Activated naive CD4-positive, alpha-beta T cell treated with anti-CD3 and anti-CD28 coated beads, Interleukin-2, amount 50 U/mL, for 72 hours (primary cell): ENCODE measurements at places on chromosomes 13 and 19. TPM values are rescaled to one million over a fixed set of nuclear protein-coding genes. Genes with fewer than 3 reads are reported as not detected.

Gene CRLF1
- not detected for total RNA-seq

Gene CGB5
- total RNA-seq = not detected

Gene PABPC3
- 0.29 TPM for total RNA-seq

Gene EHD2
- 1.1 TPM for total RNA-seq

Gene FBXO17
- 0.10 TPM for total RNA-seq

Gene SLAIN1
- 41.2 TPM for total RNA-seq

Gene CGB8
- total RNA-seq = not detected

Gene ARL11
- 1.6 TPM for total RNA-seq

Gene KIRREL2
- total RNA-seq = 3.3 TPM

Gene KANK3
- 1.7 TPM for total RNA-seq

Gene MBD3
- 50.8 TPM for total RNA-seq

Gene WASF3
- 0.11 TPM for total RNA-seq

Gene HOMER3
- 0.36 TPM for total RNA-seq

Gene ZNF560
- total RNA-seq = not detected

Gene ANKLE1
- 8.4 TPM for total RNA-seq

Gene ENOX1
- total RNA-seq = 1.8 TPM

Gene CYP4F2
- total RNA-seq = not detected

Gene SHANK1
- not detected for total RNA-seq

Gene PROZ
- not detected for total RNA-seq

Gene RFC3
- total RNA-seq = 61.5 TPM

Gene CTU1
- total RNA-seq = 11.2 TPM

Gene APOE
- 2.9 TPM for total RNA-seq
